ENCODE measurements at places on chromosomes 2 and 18.

DNA sequence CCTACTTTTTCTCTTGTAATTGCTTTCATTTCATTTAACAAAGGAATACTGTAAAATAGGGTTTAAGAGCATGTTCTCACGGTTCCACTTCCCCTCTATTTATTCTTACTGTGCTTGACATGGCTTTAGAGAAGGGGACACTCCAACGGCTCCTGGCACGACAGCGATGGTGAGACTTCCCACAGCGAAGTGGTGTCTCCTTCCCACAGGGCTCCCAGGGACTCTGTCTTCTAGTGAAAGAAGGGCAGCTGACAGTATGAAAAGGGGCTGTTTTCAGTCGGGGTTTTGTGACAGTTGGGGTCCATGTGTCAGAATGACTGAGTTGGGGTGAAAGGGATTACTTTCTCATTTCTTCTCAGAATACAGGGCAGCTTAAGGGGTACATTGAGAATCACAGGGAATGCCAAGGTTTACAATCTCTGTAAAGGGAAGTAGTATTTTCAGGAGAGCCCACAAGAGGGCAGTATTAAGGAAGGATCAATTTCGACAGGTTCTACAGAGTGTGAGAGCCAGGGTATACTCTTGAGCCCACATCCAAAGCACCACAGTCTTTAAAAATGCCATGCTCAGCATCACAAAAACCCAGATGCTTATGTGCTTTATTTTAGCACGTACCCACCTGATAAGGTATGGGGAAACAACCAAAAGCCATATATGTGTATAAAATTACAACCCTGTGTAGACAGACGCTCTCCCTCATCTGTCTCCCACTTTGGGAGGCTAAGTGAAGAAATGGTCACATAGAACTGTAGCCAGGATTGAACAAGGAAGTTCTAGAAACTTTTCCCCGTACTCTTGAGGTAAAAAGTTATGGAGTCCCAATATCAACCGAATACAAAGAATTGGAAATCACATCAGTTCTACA is 31.3 kb upstream of the RAPGEF4 start:
- DNase-seq: peak; percentile 36

DNA sequence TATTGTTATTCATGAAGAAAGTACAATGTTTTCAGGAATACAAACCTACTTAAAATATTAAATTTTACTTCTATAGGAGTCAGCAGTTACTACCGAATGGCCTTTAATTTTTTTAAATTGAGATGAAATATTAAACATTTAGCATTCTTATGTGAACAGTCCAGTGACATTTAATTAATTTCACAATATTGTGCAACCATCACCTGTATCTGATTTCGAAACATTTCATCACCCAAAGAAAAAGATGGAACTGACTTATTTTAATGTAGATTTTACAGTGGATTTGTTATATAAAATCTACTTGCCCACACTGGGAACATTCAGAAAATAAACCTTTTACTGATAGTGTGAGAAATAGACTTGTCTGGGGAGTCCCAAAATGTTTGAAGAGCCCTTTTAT is 585.2 kb upstream of the LINC00305 start:
- no peak for DNase-seq

DNA sequence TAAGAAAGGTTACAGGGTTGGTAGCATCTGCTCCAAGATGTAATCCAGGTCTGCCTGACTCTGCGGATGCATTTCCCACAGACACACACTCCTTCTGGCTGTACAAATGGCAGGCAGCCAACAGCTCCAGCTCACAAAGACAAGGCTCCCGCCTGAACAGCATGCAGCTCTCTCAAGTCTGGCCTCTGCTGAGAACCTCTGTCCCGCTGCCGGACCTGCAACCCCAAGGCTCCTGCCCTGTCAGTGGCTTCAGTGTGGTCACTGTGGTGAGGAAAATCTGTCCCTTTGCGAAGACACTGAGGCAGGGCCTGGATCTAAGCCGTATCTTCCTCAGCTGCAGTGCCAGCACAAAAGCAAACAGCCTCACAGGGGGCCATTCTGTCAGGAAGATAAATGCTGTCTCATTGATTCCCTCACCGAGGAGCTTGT is 469.3 kb upstream of the MEX3C start:
- DNase-seq: peak; percentile 52

- DNase-seq: no peak
These were observed 224.8 kb upstream of the NRXN1 start for GRCh38 chr2:51256736-51257135.

DNA sequence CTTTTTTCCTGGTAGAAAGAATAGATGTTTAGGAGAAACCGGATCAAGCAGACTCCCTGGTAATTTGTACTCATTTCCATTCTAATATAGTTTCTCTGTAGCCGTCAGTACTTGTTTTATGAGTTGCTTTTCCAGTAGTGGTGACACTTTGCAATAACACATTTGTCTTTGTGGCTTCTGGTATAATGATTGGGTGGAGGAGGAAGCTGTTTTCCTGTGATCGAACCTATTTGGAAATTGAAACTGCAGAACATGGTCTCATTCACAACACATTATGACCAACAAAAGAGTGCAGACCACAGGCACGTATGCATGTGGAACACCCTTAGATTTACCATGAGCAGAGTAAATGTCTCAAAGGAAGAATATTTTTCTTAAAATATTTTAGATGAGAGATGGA is 7.6 kb upstream of the SERPINB12 start:
- DNase-seq: no peak

DNA sequence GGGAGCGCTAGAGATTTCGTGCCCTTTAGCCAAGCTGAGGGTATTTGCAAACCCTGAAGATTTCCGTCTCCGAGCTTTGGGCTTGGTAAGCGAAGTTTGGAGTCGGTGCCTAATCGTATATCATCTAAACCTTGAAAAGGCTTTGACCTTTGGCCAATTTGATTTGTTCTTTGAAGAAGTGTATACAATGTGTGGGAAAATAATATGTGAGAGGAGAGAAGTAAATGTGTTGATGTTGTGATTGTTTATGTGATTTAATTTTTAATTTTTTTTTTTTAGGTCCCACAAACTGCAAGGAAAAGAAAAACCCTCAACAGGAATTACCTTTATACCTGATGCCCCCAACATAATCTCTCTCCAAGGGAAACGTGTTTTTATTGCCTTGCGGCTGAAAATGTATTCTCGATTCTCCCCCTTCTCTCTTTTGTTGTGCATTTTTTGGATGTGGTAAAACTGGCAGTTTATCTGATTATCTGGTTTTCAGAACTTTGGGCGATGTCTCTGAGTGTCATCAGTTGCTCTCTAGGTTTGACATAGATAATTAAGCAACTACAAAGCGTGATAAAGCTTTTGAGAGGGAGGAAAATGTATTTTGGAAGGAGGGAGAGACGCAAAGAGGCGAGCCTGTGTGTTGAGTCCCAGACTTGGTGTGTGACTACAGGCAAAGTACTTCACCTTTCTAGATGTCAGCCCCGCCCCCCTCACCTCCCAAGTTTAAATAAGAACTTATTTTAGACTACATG is 912 bp upstream of the FBXO11 start:
- DNase-seq: peak; percentile 9

DNA sequence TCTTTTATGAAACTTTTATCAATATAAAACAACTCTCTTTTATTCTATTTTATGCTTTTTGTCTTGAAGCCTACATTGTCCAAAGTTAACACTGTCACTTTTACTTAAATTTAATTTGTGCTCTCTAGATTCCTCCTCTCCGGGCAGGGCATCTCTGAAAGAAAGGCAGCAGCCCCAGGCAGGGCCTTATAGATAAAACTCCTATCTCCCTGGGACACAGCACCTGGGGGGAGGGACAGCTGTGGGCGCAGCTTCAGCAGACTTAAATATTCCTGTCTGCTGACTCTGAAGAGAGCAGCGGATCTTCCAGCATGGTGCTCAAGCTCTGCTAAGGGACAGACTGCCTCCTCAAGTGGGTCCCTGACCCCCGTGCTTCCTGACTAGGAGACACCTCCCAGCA is 447.7 kb upstream of the FANCL start:
- no peak for DNase-seq

- no peak for DNase-seq
These were observed 1601.1 kb downstream of the SUCLG1 start for GRCh38 chr2:82857967-82858366.

GRCh38 chr2:27164960-27165763 is 16.4 kb downstream of the TCF23 start:
- DNase-seq: no peak

GRCh38 chr18:39842366-39842914 is 2112.6 kb upstream of the PIK3C3 start:
- DNase-seq: no peak

GRCh38 chr2:202290316-202290715 is 24.8 kb downstream of the NOP58 start:
- no peak for DNase-seq

GRCh38 chr2:203909261-203909967 is 27.1 kb upstream of the ICOS start:
- DNase-seq: peak; percentile 69

DNA sequence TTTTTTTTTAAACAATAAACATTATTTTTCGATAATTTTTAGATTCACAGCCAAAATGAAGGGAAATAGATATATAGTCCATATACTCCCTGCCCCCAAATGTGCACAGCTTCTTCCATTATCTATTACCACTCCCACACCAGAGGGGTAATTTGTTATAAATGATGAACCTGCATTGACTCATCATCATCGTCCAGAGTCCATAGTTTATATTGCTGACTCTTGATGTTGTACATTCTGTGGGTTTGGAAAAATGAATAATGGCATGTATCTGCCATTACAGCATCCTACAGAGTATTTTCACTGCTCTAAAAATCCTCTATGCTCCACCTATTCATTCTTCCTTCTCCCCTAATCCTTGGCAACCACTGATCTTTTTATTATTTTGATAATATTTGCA is 121.5 kb downstream of the LTBP1 start:
- DNase-seq: peak; percentile 90

GRCh38 chr2:223853425-223853837 is 16.0 kb upstream of the AP1S3 start:
- no peak for DNase-seq

- no peak for DNase-seq
These were observed 169.5 kb downstream of the SRBD1 start for GRCh38 chr2:45441571-45441970.

- DNase-seq: no peak
These were observed 156.7 kb downstream of the KLHL29 start for GRCh38 chr2:23541503-23542229.

DNA sequence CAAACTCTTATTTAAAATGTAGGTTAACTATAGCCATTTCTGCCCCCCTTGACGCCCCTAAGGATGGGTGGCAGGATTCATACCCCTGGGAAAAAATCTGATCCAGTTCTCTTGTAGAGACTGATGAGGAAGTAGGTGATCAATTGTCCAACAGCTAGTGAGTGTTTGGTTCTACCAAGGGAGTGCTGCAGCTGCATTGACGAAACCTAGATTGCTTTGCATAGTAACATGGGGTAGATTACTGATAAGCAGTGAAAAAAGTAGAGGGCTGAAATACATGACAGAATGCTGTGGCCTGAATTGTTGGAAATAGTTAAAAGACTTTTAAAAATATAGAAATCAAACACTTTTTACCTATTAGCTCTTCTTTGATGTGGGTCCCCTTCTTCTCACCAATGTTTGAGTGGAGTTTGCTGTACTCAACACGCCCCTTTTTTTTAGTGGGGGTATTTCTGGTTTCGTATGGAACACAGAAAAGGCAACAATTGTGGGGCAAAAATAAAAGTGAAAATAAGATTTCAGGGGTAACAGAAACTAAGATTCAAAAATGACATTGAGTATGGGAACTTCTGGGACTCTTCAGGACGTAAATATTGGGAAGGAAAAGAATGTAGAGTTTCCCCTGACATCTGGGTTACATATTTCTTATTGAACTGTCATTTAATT is 66.2 kb downstream of the MAIP1 start:
- no peak for DNase-seq

DNA sequence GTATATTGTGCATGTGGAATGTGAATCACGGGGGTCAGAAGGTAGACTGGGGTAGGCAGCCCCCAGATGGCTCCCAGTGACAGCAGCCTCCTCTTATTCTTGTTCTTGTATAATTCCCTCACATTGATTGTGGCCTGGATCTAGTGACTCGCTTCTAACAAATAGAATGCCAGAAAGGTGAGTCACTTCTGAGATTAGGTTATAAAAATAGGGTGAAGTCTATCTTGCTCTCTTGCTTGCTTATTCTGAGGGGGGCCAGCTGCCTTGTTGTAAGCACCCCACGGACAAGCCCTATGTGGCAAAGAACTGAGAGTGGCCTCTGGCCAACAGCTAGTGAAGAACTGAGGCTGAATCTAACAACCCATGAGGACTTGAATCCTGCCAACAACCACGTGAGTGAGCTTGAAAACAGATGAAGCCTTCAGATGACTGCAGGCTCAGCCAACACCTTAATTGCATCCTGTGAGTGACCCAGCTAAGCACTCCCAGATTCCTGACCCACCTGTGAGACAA is 15.6 kb upstream of the RMND5A start:
- DNase-seq: peak; percentile 83

GRCh38 chr18:8536922-8537321 is 72.3 kb upstream of the RAB12 start:
- DNase-seq: no peak

DNA sequence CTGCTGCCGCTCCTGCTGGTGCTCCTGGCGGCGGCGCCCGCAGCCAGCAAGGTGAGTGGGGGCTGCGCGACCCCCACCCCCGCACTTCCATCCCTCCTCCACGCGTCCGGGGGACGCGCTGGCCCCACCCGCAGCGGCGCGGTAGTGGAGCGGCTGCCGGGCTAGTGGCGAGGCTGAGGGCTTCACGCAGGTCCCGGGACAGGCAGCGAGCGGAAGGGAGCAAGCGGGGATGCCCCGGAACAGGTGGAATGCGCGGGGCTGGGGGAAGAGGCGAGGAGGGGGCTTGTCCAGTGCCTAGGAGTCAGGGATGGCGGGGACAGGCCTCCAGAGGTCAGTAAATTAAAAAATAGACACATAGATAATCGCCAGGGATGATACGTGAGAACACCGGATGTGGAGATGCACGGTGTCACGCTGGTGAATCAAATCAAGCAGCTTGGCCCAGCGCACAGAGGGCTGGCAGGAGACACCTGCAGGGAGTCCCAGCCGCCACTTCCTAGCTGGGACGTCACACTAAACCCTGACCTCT is 403 bp downstream of the COL4A3 start:
- DNase-seq: no peak

DNA sequence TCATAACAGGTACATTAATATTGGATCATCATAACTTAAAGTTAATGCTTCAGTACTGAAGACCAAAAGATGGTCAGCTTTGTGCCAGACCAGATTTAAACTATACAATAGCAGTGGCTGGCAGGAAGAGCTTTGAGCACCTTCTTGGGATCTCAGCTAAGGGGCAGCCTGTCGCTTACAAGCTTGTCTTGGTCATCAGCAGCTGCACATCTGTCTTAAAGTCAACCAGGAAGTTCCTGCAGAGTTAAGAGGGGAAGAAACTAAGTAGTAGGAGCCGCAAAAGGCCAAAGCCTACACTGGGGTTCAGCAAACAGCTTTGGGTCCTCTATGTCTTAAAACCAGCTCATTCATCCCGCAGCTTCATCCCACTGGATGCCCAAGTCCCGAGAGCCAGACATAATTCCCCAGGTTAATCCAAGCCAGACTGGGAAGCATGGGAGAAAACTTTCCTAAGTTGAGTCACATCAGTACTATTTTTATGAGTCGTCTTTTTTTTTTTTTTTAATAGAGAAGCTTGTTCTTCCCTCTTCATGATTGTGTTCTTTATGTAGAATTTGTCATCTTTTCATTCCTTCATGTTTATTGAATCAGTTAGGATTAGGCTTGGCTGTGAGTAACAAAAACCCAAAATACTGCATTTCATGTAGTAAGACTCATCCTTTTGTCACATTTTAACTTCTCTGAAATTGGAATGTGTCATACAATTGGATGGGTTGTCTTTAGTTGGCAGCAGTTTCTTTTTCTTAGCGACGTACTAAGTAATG is 59.3 kb downstream of the SERTAD2 start:
- DNase-seq: peak; percentile 87

- DNase-seq: no peak
These were observed 50.1 kb downstream of the RPL31 start for GRCh38 chr2:101052147-101052546.

GRCh38 chr18:1413323-1413675 is 508.6 kb downstream of the ADCYAP1 start:
- DNase-seq: no peak

All from fibroblast of skin of right quadriceps (primary cell).